Mesenchymal stem cell (in vitro differentiated cells and primary cell): ENCODE measurements at places on chromosomes 2 and 18.

GRCh38 chr2:31384351-31384750, 30.2 kb downstream of the XDH start:
- DNase-seq = peak; percentile 82

DNA sequence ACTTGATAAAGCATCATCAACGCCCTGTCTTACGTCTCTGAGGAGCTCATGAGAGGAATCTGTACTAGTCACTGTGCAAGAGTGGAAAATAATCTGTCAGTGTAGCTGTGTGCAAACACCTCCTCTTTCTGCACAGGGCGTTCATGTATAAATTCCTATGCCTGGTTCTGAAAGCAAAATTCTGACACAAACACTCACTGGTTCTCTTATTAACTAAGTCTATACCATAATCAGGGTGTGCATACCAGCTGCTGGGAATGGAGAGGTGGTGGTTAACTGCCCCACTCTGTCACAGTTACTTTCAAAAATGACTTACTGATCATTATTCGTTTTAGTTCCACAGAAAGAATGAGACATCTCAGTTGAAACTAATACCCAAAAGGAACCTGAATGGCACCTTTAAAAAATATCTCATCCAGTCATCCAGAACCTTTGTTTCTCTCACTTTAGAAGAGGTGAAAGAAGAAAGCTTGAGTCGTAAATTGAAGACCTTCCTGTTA, 35.7 kb downstream of the STK39 start:
- DNase-seq = no peak

DNA sequence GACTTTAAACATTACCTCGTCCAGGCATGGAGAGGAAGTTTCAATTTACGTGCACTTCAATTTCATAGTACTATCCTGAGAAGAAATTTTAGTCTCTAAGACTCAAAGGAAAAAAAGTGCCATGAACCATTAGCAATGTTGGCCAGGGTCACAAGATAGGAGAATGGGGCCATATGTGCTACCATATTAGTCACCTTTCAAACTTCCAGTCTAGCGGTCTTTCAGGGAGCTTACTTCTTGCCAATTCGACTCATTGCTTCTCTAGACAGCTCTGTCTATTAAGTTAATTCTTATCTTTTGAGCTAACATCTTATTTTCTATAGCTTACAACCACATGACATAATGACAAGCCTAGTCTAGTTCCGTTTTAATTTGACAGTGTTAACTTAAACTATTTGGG, 129.1 kb downstream of the ANKRD44 start:
- no peak for DNase-seq

GRCh38 chr2:189129971-189130370, 49.6 kb downstream of the COL5A2 start:
- peak; percentile 90 for DNase-seq

DNA sequence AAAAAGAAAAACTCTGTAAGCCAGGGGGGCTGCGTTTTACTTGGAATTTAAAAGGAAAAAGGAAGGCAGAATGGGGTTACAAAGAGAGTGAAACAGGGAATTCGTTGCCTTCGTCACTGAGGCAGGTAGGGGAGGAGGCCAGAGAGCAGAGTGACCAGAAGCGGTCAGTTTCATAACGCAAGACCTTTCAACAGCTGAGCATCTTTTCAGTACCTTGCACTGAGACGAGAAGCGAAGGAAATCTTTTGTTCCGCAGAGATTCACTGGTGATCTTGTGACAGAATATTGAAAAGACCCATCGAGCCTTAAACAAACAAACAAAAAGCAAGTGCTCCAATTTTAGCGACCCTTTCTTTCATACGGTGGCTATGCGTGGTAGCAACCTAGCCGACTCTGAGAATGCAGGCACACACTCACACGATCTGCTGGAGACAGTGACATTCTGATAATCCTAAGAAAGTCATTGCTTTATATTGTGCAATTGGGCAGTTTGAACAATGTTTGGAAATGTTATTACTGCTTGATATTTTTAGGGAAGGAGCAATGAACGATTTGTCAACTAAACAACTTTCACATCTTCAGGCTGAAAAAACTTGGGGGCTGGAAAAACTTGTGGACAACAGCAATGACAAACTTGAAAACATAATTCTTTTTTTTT, 93.8 kb upstream of the ODC1 start:
- DNase-seq = no peak

GRCh38 chr18:49694402-49694801, 118.9 kb downstream of the ACAA2 start:
- DNase-seq = peak; percentile 16

DNA sequence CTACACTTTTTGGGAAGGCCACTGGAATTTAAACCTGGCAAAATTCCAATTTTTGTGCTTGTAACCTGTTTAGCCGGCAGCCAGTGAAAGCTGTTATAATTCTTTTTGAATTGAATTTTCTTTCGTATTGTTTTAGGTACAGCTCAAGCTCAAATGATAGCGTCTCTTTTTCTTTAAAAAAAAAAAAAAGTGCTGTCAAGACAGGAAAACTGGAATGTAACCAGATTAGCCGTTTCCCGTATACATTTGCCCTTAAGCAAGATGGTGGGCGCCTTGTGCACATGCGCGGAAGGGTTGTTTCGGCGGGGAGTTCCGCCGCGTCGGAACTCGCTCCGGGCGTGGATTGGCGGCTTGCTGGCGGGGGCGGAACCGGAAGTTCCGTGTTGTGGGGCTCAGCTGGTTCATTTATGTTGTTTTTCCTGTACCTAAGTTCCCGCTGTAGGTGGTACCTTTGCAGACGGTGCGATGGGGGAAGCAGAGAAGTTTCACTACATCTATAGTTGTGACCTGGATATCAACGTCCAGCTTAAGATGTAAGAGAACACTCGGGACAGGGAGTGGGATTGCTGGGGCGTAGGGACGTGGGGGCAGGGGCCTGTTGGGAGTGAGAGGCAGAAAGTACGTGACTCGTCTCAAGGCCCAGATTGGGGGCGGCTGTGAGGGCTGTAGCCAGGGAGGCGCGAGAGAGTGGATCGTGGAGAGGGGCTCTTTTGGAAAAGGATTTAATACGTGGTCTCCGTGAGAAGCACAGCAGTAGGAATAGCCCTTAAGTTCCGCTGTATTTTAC, at the start of gene PIK3C3:
Gene PIK3C3, plus strand, starts transcription at position 408 of the 787 bp plus-strand sequence. Its CDS starts 58 bp downstream, at position 466.
- peak; percentile 97 for DNase-seq

DNA sequence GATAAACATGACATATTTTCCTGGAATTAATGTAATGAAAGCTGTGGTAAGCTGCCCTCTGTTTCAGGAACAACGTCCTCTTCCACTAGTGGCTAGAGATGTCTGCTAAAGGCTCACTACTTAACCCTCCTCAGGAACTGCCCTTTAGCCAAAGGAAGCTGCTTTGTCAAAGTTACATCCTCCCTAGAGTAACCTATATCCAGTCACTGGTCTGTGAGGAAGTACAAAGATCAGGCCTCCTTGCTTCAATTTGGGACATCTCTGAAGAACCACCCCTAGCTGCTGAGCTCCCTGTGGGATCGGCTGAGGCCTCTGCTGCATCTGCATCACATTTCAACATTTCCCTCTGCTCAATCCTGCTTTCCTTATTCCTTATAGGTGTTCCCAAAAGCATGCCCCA, 107.8 kb downstream of the PRELID3A start:
- DNase-seq = no peak

DNA sequence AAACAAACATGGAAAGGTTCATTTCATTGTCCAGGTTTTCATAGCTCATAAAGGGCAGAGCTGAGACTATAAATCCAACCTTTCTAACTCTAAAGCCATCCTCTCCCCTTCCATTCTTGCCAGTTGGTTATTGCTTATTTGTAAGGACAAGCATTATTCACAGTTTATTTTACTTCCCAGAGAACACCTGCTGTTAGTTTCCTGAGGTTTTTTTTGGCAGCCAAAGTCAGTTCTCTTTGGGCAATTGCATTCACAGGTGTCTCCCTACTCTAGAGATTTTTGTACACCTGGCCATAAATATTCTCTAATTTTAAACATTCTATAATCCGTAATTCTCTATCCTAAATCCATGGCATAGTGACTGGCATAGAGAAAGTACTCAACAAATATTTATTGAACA, 87.3 kb upstream of the SPHKAP start:
- no peak for DNase-seq

DNA sequence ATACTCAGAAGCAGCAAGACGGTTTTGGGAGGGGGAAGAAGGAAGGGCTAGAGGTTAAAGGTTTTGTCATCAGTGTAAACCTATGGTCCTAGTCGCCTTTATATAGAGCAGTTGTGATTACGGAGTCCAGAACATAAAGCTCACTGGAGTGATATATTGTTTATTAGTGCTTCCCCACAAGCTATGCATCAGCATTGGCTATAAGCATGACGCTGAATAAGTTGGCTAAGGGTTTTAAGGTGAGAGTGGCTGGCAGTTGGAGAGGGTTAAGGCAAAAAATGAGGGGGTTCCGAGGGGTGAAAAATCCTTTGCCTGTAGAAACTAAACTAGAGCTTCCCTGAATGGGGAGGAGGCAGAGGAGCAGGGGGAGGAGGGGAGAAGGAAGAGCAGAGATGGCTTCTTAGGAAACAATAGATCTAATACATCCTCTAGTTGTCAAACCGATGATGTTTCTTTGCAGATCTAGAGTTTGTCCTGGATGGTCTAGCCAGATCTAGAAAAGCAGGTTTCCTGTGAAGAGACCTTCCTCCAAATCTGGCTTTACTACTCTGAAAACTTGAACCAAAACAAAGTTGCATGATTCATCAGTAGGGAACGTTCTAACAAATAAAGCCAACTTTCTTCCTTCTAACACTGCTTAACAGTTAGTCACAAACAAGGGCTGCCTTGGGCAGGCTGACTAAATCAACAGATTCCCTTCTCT, 2.5 kb downstream of the KLF7 start:
- DNase-seq = peak; percentile 89

DNA sequence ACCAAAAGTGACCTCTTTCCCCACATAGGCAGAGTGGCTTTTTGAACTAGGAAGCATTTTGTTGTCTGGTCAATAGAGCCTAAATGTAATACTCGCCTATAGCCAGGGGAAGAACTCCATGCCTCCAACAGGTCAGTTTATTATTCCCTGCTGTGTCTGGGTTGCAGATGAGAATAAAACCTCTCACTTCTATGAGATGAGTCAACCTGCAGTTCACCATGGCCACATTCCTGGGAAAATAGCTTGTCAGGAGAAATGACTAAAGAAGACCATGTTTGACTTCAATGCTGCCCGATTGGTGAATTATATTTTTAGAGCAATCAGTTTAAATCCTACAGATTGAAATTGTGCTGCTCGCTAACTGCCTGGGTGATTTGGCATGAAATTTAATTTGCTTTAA, 46.7 kb upstream of the LRRTM1 start:
- DNase-seq = no peak

- peak; percentile 14 for DNase-seq
Measured at GRCh38 chr18:42305869-42306593, 351.0 kb downstream of the PIK3C3 start.

DNA sequence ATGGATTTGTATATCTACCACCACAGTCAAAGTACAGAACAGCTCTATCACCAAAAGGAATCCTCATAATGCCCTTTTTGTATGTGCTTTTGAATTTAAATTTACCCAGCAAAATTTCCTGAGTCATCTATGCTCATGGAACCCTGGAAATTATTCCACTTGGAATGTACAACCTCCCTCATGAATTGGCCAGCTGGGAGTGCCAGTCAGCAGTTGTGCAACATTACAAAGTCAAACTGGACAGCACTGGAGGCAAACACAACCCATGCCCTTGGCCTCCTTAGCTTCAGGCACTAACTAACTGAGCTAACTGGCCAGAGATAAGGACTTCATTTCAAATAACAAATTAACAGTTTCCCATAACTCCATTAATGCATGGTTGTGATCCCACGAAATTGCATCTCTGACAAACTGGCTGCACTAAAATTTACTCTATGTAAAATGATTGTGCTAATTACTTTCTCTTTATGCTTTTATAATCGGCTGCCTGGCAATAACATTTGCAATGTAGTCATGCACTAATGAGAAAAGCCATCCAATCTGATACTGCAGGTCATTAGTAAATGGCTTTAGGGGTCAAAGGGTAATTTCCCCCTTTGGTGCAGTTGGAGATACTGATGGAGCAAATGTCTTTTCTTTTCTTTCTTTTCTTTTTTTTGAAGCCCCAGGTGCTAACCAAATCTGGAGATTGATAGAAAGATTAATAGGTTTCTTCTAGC, 270.5 kb downstream of the ACTR3 start:
- no peak for DNase-seq

GRCh38 chr18:37985126-37985525, 419.5 kb upstream of the CELF4 start:
- no peak for DNase-seq

GRCh38 chr18:36454848-36455458, 157.4 kb downstream of the FHOD3 start:
- no peak for DNase-seq

DNA sequence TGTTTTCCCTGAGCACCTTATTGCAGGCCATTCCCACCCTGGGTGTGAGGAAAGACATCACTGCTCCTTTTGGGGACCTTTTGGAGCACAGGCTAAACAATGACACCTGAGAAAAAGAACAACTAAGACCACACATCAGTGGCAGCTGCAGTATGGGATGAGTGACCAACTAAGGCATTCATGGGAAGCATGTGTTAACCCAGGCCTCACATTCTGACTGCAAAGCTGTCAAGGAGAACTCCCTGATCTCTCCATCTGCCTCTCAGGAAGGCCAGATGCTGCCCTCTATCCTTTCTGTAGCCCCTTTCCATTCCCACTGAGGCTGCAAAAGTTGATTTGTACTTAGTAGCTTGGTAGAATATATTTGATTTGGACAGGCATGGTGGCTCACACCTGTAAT, 277.7 kb upstream of the FBXO11 start:
- no peak for DNase-seq

- no peak for DNase-seq
Measured at GRCh38 chr2:60520917-60521539, 32.4 kb downstream of the BCL11A start.

DNA sequence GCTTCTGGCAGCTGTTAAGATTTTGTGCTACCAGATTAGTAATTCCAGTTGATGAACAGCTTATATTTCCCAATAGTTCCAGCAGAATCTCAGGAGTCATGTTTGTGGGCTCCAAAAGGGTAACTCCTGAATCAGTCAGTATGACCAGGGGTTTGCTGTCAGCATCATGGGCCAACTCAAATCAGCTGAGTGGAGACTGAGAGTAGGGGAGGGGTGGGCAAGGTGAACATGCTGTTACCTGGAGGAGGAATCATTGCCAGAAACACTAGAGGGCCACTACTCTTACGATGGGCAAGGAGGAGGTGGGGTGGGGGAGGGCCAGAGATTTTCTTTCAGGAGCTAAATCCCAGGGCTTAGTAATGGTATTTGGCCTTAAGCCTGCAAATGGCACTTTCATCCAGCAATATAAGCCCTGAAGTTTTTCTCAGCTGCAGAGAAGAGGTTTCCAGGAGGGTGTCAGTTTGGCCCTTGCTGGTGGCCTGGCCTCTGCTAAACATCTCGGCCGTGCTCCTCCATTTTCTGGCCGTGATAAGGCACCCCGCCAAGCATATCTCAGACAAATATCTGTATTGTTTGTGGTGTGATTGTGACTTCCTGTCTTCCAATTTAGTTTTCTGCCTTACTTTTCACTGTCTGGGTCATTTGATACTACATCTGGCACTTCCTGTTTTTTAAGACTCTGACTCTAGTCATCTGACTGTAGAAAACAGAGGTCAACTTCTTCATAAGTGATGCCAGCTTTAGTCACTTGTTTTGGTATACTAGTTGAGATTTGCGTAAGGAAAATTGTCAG, 120.5 kb upstream of the CXCR4 start:
- peak; percentile 8 for DNase-seq

- DNase-seq = no peak
Measured at GRCh38 chr18:34583895-34584294, 126.2 kb upstream of the DTNA start.
